ENCODE measurements at places on chromosomes 7 and 10.

DNA sequence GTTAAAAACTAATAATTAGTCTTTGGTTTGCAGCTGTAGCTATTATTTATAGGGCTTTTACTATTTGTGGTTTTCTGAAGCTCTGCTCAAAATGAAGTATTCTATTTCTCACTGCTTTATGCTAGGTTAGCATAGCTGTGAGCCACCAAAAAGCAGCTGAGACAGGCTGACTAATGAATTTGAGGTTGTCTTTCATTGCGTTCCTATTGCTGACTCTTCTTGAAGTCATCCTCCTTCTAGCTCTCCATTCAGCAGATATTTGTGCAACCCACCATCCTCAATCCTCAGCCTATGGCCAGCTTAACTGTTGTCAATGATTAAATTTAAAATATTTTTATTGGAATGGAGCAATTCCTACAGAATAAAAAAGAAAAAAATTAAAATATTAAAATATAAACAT, 2.1 kb upstream of the RALA start:
- DNase-seq, result no peak

- DNase-seq, result no peak
Measured at GRCh38 chr7:152076940-152077933, 51.8 kb downstream of the GALNT11 start.

- DNase-seq, result no peak
Measured at GRCh38 chr10:95693071-95693667, 558 bp downstream of the TCTN3 start.

GRCh38 chr10:103278862-103279298, 1.9 kb downstream of the INA start:
- DNase-seq, result no peak

DNA sequence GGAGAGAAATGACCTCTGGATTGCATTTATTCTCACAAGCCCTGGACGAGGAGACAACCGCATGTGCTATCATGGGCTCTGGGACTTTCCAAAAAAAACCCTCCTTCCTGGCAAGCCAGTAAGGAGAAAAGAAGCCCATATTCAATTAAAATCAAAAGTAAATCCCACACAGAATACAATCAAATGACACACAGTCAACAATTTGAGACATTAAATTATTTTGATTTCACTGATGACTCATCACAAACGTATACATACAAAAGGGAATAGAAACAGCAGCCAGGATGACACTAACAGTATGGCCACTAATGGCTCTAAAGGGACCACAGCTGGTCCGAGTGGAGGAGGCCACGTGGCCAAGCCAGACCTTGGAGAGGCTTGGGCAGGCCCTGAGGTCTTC, 24.9 kb downstream of the LRRC20 start:
- no peak for DNase-seq

DNA sequence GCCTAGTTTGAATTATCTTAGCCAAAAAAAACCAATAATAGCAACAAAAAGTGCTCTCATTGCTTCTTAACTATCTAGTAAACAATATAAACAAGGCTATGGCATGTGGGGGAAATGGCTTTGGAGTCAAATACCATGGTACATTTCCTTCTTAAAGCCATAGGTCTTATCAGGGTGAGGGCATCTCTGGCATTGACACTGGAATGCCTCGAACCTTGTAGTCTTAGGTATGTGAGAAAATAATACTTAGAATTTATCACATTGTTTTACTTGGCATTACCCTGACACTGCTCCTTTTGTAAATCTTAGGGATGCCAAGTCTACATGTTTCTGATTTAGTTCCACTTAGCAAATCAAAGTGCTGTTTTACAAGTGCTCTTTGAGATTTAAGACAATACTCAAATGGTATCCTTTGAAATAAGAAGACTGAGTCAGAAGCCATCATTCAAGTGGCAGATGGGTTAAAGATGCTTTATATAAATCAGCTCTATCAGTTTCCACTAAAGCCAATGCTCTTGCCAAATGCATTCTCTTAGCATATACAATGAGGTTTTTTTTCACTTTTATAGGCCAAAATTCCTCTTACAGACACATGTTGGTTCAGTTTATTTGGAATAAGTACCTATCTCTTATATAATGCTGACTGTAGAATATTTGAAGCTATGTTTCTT, 155.2 kb downstream of the HPSE2 start:
- no peak for DNase-seq

- DNase-seq, result no peak
Measured at GRCh38 chr7:73715648-73716317, 3.7 kb downstream of the STX1A start.

GRCh38 chr7:18390535-18390907, 105.0 kb upstream of the HDAC9 start:
- DNase-seq, result no peak

DNA sequence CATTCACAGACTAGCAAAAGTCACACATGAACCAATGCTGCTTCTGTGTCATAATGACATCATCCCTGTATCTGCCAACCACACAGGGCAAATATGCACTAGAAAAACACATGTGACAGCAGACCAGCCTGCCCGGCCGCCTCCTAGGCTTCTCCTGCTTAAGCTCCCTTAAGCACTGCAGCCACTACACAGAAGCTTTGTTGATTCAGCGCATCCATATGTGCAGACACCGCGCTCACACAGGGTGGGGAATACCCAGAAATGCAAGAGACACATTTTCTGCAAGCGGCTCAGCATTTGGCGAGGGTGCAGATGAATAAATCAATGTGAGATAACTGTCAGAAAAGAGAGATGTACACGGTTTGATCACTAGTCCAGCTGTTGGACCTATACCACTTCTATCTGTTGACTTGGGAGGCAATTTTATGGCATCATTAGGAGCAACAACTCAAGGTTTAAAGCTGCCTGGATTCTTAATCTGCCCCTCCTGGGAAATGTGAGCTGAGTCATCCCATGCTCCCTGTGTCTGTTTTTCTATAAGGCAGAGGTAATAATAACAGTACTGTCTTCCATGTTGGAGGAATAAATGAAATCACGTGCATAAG, 33.4 kb downstream of the CPXM2 start:
- DNase-seq, result no peak

- no peak for DNase-seq
Measured at GRCh38 chr10:61951144-61951483, 49.6 kb downstream of the ARID5B start.

- peak; percentile 2 for DNase-seq
Measured at GRCh38 chr10:60480865-60481563, 91.3 kb upstream of the ANK3 start.

GRCh38 chr10:21297603-21298383, 227.7 kb downstream of the SKIDA1 start:
- no peak for DNase-seq

GRCh38 chr10:94423627-94424026, 21.3 kb downstream of the TBC1D12 start:
- no peak for DNase-seq

GRCh38 chr10:91771907-91772306, 26.3 kb upstream of the TNKS2 start:
- no peak for DNase-seq

GRCh38 chr10:85420501-85421191, 945.9 kb downstream of the GRID1 start:
- DNase-seq, result no peak

GRCh38 chr7:1819259-1819841, 149.3 kb downstream of the ELFN1 start:
- DNase-seq, result no peak

DNA sequence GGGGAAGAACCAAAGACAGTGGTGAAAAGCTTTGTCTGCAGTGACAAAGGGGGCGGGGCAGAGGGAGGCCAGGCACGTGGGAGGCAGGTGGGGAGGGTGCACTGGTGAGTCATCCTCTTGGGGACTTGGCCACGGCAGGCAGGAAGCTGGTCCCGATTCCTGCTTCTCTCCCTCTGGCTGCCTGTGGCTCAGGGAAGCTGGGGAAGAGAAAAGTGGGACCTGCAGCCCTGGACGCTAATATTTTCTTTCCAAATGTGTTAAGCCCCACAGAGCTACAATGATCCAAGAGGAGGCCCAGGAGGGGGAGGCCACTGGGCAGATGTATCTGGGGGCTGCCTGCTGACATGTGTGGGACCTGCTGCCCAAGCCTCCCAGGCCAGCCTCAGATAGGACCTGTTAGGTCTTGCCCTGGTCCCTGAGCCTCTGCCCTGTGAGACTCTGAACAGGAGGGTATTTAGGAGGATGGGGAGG, 231.8 kb downstream of the KCNMA1 start:
- no peak for DNase-seq

DNA sequence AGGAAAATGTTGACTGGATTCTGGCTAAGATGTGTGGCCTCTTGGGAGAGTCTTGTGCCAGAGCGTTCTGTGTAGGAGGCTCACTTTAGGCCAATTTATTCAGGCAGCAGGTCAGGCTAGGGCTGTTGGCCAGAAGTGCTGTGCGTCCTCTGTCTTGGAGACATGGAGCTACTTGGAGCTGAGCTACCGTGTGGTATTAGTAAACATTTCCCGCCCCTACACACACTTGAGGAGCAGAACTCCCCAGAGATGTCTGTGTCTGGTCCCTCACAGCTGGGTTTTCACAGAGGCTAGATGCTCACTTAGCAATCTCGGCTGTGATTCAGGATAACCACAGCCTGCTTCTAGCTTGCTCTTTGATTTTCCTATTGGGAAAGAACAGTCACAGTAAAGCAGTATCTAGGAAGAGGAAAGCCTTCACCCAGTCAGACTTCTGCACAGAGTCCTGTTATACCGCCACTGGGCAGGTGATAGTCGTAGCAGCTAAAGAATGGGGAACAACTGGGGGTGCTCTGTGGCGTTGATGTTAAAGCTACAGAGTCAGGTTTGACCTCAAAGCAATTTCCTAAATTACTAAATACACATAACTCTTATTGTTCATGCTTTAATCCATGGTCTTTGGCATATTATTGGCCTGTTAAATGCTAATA, 86.7 kb downstream of the MDFIC start:
- no peak for DNase-seq
